ENCODE measurements at places on chromosomes 2 and 18.

DNA sequence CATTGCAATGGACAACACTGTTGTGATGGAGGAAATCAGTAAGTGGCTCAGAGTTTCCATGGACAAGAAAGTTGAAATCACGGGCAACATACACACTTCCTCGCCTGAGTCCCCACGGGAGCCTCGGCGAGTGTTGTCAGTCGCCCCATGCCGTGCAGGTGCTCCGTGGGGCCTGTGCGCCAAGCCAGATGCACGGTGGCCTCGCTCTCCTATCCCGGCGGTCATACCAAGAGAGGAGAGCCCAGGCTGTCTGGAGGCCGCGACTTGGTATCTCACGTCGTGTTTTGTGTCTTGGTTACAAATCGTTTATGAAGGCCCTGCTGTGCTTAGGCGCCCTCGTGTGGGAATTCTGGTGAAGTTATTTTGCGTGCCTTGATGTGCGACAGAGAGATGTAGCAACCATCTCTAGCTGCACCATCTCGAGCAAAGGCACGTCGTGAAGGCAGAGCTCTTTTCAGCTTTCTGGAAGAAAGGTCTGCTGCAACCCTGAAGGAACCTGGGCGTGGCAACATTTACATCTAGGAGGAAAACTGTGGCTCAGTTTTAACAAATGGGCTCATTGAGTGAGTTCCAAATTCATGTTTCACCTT, 21.8 kb downstream of the ATG4B start:
- no peak for DNase-seq

GRCh38 chr18:61891271-61891670, 1.5 kb downstream of the RNF152 start:
- no peak for DNase-seq

- DNase-seq, result no peak
Measured at GRCh38 chr2:135093193-135093592, 41.1 kb downstream of the RAB3GAP1 start.

GRCh38 chr18:79405019-79405780, 9.5 kb downstream of the NFATC1 start:
- DNase-seq, result no peak

- no peak for DNase-seq
Measured at GRCh38 chr2:187526792-187527191, 27.4 kb downstream of the TFPI start.

GRCh38 chr18:55361492-55362250, 226.3 kb downstream of the TCF4 start:
- no peak for DNase-seq

DNA sequence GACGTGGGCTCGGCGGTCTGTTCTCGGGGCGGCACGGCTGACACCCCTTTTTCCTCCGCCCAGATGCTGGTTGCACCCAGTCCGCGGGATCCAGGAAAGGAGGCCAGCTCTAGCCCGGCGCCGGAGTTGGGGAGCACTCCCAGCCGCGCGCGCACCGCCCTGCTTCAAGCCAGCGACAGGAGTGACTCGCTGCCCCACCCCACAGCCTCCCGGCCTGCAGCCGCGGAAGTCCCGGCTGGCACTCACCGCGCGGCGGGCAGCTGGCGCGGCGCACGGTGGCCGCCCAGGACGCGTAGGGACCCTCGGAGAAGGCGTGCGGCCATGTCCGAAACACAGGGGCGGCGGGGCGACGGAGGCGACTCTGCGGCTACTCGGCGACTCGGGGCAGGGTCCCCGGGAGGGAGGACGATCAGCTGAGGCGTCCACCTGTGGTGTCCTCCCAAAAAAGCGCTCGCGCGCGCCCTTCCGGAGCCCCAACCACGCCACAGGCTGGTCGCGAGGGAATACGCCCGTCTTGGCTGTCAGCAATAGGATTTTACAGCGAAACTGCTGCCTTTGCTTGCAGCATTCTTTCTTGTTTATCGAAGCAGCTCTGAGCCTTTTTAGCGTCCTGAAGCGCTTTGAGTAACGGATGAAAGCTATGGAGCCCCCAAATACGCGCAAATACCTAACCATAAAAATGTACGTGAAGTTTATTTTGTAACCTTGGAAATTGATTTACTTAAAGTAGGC, at the start of gene ACADL:
Gene ACADL (minus strand): TSS at position 507 of the 732 bp plus-strand sequence. CDS start 184 bp downstream, at position 323.
- DNase-seq, result no peak

GRCh38 chr18:47274961-47275360, 23.5 kb upstream of the SKOR2 start:
- DNase-seq, result no peak

- no peak for DNase-seq
Measured at GRCh38 chr2:197297266-197297665, 13.3 kb downstream of the ANKRD44 start.

- DNase-seq, result no peak
Measured at GRCh38 chr2:209534228-209534627, 110.4 kb downstream of the MAP2 start.

- no peak for DNase-seq
Measured at GRCh38 chr2:121748202-121748601, 7.2 kb upstream of the TSN start.

DNA sequence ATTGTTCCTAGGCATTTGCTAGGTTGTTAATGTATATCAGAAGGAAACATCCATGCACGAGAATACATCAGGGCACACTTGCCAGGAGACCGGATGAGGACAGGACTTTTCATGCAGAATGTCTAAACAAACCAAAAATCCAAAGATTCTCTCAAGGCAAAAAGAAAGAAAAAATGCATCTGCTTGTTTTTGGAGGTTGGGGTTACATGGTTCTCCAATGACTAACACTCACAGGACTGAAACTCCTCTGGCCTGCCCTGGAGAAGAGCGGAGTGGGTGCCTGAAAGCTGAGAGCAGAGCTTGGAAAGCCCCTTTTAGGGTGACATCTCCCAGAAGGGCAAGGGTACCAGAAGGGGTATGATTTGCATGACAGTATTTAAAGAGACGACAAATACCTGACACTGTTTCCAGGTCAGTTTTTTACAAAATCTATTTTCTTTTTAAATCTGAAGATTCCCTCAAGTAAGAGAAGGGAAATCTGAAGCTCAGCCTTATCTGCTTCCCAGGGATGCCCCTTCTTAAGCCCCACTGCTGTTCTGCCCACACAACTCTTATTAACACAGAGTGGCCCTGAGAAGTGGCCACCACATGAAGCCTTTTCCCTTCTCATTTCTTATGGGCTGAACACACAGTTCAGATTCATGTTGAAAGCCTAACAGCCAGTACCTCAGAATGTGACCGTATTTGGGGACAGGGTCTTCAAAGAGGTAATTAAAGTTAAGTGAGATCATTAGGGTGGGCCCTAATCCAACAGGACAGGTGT, 216.4 kb downstream of the STK39 start:
- DNase-seq, result no peak

DNA sequence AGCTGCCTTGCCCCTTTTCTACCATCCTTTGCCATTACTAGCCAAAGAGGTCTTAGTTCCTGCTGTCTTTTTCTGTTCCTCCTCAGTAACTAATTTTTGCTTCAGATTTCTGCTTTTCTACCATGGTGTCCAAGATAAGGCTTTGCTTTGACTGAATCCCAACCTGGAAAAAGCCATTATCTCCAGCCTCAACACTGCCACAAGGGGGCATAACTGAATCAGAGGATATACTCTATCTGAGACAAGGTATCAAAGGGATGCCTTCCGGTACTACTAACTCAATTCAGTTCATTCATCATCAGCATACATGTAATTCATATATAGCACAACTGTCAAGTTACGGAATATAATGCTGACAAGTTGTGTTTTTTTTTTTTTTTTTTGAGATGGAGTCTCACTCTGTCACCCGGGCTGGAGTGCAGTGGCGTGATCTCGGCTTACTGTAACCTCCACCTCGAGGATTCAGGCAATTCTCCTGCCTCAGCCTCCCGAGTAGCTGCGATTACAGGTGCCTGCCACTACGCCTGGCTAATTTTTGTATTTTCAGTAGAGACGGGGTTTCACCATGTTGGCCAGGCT, 11.4 kb downstream of the OSGEPL1 start:
- DNase-seq, result no peak

- DNase-seq, result no peak
Measured at GRCh38 chr2:177998006-177998405, 74.6 kb downstream of the PDE11A start.

GRCh38 chr2:98847853-98848252, 88.2 kb downstream of the CRACDL start:
- no peak for DNase-seq

GRCh38 chr2:216556202-216556601, 57.6 kb downstream of the RPL37A start:
- DNase-seq, result no peak

DNA sequence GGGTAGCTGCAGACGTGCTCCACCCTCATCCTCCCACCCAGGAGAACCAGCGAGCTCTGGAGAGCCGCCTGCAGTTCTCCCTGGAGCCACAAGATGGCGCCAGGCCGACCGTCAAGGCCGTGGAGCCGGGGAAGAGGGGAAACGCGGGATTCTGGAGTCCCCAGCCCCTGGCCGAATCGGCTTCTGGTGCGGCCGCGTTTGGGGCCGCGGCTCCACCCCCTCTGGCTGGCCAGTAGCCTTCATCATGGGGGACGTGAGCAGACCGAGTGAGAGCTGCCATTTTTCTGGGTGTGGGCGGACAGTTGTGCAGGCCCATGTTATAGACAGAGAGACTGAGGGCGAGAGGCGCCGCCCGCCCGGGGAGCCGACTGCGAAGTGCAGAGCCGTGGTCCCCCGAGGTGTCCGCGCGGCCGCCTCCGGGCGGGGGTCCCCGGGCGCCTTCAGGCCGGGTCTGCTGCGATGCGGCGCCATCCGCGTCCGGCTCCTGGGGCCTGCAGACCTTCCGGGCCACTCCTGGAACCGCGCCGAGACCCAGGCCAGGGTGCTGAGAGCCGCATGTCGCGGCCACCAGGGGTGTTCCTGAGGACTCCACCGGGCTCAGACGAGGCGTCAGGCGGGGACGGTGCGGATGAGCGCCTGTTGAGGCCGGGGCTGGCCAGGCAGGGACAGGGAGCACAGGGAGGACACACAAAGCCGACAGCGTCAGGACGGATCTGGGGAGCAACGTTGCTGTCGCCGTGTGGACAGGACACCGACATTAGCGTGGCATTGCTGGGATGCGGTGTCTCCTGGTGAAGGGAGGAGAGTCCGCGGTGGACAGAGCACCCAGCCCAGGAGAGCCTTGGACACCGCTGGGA, 418.2 kb upstream of the HS6ST1 start:
- DNase-seq, result no peak

- DNase-seq, result no peak
Measured at GRCh38 chr2:36578343-36579296, 19.3 kb downstream of the FEZ2 start.

DNA sequence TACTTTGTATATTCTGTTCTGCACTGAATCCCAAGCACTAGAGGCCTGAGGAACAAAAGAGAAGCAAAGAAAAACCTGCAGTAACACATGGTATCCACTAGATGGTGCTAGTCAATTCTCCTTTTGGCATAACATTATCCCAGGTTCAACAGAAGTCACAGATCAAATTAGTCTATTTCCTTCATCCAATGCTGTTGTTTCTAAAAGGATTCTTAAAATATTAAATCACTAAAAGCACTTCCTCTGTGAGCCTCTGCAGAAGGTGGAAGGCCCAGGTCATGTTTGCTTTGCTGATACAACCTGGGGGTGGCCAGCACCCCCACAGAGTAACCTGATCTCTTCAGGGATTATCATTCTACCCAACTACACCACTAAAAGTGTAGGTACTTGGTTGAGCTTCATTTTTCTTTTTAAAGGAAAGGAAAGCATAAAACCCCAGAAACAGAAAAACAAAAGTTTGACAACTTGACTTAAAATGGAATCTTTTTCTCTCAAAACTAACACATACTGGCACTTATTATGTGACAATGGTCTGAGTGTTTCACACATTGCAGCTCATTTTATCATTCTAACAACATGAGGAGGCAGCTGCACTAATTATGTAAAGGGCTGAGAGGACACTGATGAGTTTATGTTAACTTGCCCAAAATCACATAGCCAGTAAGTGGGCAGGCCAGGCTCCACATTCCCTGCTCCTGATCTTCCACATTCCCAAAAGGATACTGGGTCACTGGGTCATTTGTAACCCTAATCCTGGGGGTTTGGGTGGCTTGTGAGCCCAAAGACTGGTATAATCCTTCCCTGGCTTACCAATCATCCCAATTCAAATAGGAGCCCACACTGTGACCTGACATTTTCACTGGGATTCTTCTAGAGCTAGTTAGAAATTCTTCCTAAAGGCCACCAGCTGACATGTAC, 66.8 kb upstream of the DNER start:
- no peak for DNase-seq

DNA sequence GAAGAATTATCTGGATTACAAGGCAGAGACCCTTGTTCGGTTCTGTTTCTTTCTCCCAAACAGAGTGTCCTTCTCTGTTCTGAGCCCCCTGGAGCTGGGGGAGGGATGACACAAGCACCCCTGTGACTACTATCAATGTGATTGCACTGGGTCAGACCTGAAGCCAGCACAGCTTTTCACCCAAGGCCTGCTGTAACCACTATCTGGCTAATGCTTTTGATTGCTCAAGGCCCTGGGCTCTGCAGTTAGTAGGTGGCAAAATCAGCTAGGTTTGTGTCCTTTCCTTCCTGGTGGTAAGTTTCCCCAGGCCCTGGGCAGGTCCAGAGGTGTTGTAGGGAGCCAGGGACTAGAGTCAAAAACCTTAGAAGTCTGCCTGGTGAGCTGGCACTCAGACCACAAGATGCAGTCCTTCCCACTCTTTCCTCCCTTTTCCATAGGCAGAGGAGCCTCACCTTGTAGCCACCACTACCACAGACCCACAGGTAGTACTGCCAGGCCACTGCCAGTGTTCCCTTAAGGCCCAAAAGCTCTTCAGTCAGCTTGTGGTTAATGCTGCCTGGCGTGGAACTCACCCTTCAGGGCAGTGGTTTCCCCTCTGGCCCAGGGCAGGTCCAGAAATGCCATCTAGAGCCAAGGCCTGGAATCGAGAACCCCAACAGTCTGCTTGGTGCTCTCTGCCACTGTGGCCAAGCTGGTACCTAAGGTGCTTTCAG, 83.0 kb downstream of the FAM117B start:
- DNase-seq, result no peak

- no peak for DNase-seq
Measured at GRCh38 chr18:77766421-77766820, 516.8 kb downstream of the GALR1 start.

DNA sequence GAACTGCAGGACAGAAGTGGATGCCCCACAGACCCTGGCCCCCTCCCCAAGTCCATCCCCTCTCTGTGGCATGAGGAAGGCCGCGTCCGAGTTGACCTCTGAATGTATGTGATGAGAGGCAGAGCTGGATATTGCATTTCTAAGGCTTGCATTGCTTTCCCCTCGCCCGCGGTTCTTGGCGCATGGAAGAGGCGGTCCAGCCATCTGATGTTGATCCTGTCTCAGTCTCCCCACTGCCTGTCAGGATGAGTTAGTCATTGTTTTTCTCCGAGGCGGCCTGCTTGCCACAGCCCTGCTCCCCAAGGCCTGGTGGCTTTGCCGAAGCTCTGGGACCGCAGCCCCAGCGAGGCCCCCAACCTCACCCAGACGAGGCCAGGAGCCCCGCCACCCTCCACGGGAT, 88.6 kb downstream of the SMAD7 start:
- DNase-seq, result no peak

- no peak for DNase-seq
Measured at GRCh38 chr2:227460833-227461232, 11.1 kb upstream of the AGFG1 start.

DNA sequence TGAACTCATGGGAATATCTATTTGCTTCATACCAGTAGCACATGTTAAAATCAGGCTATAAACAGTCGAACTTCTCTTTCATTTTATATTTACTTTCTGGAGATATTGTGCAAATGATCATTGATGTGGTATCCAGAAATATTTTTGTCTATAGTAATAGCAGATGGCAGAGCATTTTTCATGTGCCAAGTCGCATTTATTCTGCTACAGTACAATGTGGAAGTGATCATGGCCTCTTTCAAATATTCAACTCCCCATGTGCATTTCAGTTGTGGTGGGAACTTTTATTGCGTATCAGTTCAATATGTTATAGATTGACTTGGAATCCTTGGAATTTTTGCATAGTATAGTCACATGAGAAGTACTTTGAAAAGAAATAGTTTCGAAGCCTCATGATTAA, 57.4 kb downstream of the RHBDD1 start:
- DNase-seq, result no peak

All from NCI-H1436 treated with DMSO at 0.1 percent for 48 hours (cell line).